Muscle of back (tissue), 13 donors: ENCODE measurements at places on chromosomes 4 and X. TPM values are rescaled to one million over a fixed set of nuclear protein-coding genes. Genes with fewer than 3 reads are reported as not detected.

ERCC6L gene
- 1.7 TPM for polyA plus RNA-seq

DCHS2 gene
- 6.9 TPM for polyA plus RNA-seq

ANK2 gene
- 356 TPM for polyA plus RNA-seq

IQSEC2 gene
- 17.4 TPM for polyA plus RNA-seq

L1CAM gene
- polyA plus RNA-seq: 7.4 TPM

FBXL5 gene
- 81.2 TPM for polyA plus RNA-seq

HPGDS gene
- 7.3 TPM for polyA plus RNA-seq

NAAA gene
- 12.8 TPM for polyA plus RNA-seq

MAOA gene
- polyA plus RNA-seq: 2.8 TPM

VCX2 gene
- not detected for polyA plus RNA-seq

USP17L29 gene
- polyA plus RNA-seq: not detected

LIMCH1 gene
- 117 TPM for polyA plus RNA-seq

ZMAT1 gene
- 3.1 TPM for polyA plus RNA-seq

RAB39B gene
- 0.47 TPM for polyA plus RNA-seq

FGF13 gene
- polyA plus RNA-seq: 85.2 TPM

FREM3 gene
- polyA plus RNA-seq: 0.31 TPM

FGD1 gene
- polyA plus RNA-seq: 18.4 TPM

NSUN7 gene
- 0.96 TPM for polyA plus RNA-seq

XAGE2 gene
- not detected for polyA plus RNA-seq

PNCK gene
- 4.6 TPM for polyA plus RNA-seq

SHROOM3 gene
- 35.8 TPM for polyA plus RNA-seq

IL2RG gene
- 7.4 TPM for polyA plus RNA-seq

ARR3 gene
- not detected for polyA plus RNA-seq

AR gene
- 9.8 TPM for polyA plus RNA-seq

POU3F4 gene
- not detected for polyA plus RNA-seq

CABS1 gene
- not detected for polyA plus RNA-seq

SHOX gene
- 0.47 TPM for polyA plus RNA-seq

DUSP9 gene
- 0.12 TPM for polyA plus RNA-seq

ZC4H2 gene
- polyA plus RNA-seq: 16.4 TPM

CASK gene
- 26.7 TPM for polyA plus RNA-seq

TRIM61 gene
- 4.2 TPM for polyA plus RNA-seq

LRCH2 gene
- polyA plus RNA-seq: 4.8 TPM

PRDM5 gene
- polyA plus RNA-seq: 10.5 TPM

IL15 gene
- 6.4 TPM for polyA plus RNA-seq

PTCHD1 gene
- polyA plus RNA-seq: 0.50 TPM
